Psoas muscle (tissue), 8 donors: ENCODE measurements at places on chromosomes 12 and 14.

- peak; percentile 86 for DNase-seq
Measured at GRCh38 chr12:130747867-130748740, 32.0 kb upstream of the RIMBP2 start.

DNA sequence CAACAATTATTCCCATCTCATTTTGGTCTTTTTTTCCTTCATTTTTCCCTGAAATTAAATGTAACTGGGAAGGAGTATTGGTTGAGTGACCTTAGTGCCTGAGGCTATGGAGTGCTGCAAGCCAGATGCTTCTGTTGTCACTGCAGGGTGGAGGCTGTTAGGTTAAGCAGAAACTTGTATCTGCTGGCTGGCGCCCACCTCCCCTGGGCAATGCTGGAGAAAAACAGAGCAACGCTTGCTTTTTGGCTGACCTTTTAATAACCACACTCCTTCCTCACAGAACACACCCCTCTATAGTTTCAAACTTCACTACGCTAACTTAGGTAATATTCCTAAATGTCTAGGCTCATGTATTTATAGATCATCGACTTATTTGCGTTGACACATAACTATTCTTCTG is 583.5 kb upstream of the NOVA1 start:
- peak; percentile 19 for DNase-seq

DNA sequence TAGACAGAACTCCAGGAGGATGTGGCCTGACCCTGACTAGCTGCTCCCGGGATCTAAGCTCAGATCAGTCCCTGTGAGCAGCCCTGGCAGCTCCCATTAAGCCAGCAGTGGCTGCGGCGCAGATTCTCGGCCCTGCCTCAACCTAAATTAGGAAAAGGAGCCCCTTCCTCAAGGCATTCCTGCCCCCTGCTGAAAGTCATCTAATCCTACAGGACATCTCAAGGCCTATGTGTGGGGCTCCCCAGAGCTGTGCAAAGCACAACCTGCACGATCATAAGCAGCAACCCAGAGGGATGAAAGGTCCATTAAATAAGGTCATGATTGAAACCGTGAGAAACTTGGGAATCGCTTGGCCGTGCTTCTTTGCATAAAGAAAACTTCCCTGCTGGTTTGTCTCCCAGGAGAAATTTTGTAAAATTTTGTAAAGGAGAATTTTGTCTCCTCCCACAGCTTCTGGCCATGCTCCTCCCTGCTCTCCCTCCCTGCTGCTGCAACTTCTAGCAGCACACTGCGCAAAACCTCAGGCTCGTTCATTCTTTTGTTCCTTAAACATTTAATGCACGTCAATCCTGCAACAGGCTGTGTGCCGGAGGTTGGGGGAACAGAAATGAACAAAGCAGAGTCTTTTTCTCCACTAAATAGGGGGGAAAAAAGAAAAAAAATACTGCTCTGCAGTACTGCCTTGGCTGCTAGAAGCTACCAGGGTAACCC is 96.6 kb upstream of the SLC35F4 start:
- no peak for DNase-seq

DNA sequence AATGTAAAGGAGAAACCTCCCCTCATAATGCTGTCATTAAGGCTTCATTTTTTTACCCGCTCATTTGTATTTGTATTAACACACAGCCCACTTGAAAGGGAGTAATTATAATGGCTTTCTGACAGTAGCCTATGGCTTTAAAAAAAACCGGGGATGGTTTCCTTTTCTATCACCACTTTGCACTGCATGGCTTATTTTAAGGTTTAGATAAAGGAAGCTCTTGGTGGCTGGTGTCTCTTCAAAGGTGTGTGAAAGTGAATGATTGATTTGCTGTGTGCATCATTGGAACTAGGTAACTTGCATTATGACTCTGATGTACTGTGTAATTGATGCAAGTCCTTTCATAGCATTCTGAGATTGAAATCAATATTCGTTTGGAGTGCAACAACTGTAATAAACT is 80.7 kb downstream of the NPAS3 start:
- DNase-seq, result no peak

DNA sequence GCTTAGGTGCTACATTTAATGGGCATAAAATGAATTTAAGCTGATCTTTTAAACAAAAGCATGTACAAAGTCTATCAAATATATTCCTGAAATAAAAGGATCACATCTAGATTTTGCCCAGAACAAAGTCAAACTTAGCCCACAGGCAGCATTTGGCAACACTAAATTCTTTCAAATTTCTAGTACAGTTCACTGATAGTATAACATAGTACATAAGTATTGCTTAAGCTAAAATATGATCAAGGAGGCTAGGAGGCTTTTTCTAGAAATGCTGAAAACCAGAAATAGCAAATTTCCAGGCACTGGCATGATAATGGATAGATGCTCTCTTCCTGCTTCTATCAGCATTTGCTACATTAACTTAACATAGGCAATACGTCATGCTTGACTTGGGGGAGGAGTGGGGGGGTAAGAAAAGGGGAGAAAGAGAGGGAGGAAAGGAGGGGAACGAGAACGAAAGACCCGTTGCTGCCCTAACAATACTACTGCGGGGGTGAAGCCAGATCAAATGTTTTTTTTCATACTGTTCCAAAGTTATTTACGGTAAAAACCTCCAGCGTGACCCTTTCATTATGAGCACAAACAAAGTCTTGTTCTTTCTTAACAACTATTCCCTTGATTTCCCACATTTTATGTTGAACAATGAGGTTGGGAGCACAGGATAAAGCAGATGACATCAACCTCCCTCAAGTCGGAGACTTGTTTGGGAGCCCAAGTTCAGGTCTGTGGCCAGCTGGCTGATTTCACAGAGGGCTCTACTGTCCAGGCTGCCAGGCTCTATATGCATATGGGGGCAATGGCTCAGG is 10.6 kb downstream of the TMED10 start:
- no peak for DNase-seq

DNA sequence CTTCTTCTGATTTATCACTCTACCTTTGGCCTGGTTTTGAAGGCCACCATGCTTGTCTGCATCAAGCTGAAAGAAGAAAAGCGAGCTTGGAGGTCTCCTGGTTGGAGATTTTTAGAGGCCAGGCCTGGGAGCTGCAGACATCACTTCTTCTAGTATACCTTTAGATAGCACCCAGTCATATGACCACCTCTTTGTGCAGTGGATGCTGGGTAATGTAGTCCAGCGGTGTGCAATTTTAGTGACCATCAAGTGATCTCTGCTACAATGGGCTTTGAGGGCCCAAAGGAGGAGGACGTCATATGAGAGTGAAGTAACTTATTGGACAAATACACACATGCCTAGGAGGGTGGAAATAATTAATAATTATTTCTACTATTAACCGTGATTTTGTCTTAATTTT is 15.2 kb upstream of the WNT5B start:
- DNase-seq, result no peak

GRCh38 chr12:123102781-123103503 is 47.9 kb downstream of the PITPNM2 start:
- no peak for DNase-seq

DNA sequence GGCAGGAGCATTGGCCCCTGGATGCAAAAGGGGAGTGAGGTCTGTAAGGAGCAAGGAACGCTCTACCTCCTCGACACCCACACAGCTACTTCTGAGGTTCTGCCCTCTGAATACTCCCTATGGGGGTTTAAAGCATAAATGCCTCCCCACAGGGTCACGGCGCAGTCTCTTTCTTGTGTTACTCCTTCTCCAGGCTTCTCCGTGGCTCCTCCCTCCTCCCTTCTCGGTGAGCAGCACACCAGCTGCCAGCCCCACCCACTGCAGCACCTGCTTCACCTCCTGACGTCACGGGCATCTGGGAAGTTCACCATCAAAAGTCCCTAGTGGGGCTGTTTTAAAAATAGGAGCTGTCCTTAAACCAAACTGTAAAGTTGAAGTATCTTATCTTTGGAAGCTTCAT is 67.3 kb downstream of the SPTB start:
- peak; percentile 74 for DNase-seq

DNA sequence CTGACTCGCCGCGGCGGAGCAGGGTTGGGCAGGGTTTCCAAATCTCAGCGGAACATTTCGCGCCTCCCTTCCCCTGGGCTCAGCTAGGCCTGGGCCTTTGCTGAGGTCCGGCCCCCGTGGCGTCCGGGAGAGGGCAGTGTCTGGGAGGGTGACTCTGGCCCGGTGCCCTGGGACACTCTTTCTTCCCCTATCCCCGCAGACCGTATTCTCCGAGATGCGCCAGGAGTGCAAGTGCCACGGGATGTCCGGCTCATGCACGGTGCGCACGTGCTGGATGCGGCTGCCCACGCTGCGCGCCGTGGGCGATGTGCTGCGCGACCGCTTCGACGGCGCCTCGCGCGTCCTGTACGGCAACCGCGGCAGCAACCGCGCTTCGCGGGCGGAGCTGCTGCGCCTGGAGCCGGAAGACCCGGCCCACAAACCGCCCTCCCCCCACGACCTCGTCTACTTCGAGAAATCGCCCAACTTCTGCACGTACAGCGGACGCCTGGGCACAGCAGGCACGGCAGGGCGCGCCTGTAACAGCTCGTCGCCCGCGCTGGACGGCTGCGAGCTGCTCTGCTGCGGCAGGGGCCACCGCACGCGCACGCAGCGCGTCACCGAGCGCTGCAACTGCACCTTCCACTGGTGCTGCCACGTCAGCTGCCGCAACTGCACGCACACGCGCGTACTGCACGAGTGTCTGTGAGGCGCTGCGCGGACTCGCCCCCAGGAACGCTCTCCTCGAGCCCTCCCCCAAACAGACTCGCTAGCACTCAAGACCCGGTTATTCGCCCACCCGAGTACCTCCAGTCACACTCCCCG is 3.0 kb downstream of the WNT1 start:
- peak; percentile 63 for DNase-seq

- DNase-seq, result no peak
Measured at GRCh38 chr14:94728950-94729349, 41.0 kb downstream of the GSC start.

GRCh38 chr12:109134186-109134917 is 18.0 kb downstream of the ACACB start:
- DNase-seq, result peak; percentile 90

DNA sequence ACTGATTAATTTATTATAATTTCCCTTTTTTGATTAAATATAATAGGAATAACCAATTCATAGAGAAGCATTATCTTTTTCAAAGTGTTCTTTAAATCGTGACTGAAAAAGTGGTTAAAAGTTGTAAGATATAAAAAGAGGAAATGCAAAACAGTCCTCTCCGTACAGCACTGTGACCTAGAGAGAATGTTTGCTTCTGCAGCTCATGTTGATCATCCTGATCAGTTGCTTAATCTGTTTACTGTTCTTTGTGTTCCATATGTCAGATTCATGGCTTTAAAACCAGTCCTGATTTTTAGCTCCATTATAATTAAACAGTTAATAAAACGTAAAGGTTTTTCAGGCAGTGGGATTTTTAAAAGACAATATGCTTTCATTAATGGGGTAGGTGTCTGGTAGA is 4.7 kb downstream of the TTC8 start:
- DNase-seq, result no peak

- no peak for DNase-seq
Measured at GRCh38 chr12:49942512-49942893, 8.0 kb upstream of the AQP2 start.

DNA sequence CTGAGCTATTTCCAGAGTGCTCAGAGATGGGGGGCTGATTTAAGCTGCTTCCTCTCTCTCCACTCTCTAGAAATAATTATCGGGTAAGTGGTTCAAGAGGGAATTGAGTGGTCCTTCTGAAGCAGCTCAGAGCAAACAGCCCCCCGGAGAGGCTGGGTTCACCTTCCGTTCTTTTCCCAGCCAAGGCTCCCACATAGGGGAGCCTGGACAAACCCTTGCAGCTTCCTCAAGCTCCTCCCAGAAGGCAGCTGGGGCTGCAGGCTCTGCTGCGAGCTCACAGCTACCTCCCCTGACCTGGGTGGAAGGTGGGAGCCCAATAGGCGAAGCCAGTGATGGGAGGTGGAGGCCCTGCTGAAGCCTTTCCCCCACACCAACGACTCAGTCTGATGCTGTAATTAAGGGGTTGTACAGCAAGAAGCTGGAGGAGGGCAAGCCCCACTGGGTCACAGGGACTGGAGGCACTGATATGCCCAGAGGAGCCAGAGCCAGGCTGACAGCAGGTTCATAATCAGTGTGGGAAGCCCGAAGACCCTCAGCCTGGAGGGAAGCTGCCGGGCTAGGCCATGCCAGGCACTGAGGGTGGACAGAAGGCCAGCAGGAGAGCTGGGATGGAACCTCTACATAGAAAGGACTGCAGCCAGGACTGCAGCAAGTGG is 52.4 kb downstream of the ARL6IP4 start:
- no peak for DNase-seq

GRCh38 chr12:109531411-109531810 is 41.9 kb downstream of the MMAB start:
- DNase-seq, result peak; percentile 6

DNA sequence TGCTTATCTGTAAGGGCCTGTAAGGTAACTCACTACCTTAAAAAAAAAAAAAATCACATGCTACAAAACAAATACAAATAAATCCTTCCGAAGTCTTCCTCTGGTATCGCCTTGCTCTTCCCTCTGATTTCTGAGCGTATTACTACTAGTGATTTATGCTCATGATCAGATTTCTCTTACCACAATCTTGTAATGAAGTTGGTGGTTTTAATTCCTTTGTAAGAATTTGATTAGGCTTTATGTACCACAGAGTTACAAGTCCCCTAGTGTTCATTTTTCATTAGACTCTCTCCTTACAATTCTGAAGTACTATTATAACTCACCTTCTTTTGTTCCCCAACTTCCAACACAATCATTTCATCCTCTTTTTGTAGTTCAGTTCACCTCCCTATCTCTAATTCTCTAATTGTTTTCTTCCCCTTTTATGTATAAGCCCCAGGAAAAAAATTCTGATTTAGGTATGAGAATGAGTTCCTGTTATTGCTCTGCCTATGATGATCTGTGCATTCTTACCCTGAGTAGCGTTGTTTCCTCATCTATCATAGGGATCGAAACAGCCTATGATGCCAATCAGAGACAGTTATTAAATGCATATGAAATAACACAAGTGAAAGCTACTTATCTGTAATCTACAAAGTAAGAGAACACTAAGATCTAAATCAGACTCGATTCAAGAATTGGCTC is 81.5 kb downstream of the EPS8 start:
- no peak for DNase-seq

DNA sequence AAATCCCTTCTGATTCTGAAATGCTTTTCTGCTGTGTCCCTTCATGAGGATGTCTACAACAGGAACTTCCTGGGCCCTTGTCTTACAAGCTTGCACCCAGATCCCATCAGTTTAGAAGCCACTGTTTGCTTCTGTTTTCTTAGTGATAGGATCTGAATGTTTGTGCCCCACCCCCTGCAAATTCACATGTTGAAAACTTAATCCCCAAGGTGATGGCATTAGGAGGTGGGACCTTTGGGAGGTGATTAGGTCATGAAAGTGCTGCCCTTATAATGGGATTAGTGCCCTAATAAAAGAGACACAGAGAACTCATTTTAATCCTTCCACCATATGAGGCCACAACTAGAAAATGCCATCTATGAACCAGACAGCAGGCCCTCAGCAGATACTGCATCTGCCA is 36.0 kb upstream of the GNPNAT1 start:
- DNase-seq, result no peak

GRCh38 chr14:71646518-71646917 is 285.7 kb upstream of the RGS6 start:
- DNase-seq, result no peak

DNA sequence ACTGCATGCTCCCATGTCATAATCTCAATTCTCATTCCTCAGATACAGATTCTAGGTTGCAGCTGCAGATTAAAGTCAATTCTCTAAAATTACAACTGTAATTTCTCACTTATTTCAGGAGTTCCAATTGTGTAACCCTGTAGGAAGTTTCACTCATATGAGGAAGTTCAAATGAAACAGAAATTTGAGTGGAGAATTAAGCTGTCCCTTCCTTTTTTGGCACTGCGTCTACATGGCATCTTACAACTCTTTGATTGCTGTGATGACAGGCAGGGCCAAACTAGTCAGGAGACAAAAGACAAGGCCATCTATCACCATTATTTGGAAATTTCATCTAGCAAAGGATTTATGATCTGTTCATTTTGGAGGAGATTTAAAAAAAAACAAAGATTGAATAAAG is 13.3 kb upstream of the GRIP1 start:
- DNase-seq, result no peak
